ENCODE measurements at places on chromosomes 3 and 15.

DNA sequence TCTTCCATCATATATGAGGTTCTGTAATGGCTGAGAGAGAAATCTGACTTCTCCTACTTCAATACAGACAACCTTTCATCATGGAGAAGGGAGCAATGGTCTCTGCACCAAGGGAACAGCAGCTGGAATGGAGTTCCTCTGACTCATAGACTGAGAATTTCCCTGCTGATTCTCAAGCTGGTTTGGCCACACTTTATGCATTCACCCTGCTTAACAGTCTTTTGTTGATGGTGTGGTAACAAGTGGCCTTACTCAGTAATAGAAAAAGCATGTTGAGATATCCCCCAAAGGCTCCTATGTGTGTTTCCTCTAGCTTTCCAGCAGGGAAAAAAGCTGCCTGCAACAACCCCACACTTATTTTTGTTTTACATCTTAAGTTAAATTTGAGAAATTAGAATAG, 138.1 kb downstream of the GREM1 start:
- DNase-seq: no peak

DNA sequence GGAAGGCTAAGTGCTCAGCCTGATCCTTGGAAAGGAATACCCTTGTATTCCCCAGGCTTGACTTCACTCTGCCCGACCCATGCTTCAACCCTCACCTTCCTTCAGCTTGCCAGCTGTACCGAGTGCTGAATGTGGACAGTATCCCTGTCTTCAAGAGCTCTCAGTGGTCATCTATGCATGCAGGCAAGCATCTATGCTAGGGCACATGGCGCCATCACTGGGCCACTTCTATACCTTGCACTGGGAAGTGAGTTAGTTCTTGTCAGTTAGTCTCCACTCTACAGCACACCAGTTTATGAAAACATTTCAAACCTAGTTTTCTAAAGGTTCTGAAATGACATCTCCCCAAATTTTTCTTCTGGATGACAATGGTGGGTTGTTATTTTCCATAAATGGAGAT, 82.0 kb upstream of the MYRIP start:
- DNase-seq: no peak

- peak; percentile 31 for DNase-seq
Measured at GRCh38 chr3:107753494-107753893, 230.7 kb downstream of the BBX start.

DNA sequence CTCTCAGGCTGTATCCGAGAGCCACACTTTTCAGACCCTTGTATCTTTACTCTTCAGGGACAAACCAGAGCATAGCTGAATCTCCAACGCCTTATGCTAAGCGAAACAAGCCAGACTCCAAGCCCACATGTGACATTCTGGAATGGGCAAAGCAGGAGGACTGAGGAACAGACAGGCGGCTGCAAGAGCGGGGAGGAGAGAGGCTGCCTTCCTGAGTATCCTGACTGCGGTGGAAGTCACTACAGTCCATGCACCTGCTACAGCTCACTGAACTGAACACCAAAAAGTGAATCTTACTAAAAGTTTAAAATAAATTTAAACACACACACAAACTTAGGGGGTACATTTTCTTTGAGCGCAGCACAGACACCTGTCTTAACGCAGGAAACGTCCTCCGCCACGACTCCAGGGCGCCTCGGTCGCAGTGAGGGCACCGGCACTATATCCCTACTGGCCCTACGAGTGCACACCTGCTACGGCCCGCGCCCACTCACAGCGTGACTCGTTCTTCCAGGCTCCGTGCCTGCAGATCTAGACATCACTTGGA, 1.4 kb downstream of the CYFIP1 start:
- peak; percentile 3 for DNase-seq

DNA sequence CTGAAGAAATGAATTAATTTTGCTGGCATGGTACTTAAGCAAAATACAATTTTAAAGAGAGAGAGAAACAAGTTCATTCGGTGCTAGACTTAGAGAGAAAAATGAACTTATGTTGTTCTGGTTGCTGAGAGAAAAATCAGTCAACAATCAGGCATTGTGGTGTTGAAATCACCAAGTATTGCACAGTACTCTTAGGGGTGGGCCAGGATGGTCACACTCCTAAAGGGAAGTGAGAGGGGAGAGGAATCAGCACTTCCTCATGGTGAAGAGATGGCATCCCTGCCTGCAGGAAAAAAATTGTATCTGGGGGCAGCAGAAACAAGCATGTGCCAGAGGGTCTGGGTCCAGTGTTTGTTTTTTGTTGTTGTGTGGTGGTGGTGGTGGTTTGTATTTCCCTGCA, 7.0 kb upstream of the DMXL2 start:
- DNase-seq: no peak

DNA sequence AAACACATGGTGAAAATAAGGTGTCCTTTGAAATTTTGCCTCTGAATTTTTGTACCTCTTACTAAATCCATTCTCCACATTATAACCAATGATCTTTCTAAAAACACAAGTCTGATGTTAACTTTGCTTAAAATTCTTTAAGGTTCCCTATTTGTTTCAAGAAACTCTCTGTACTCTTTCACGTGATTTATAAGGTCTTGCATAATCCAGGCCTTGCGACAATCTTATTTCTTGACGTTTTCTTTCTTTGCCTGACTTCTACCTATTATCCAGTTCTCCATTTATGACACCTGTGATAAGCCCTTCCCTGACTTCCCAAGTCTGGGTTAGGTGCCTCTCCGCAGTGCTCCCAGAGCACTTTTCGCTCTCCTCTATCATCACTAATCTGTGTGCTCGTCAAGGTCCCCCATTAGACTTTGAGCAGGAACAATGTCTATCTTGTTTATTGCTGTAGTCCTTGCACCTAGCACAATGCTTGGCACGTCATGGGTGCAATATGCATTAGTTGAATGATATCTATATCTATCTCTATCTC, 24.3 kb upstream of the KPNA1 start:
- no peak for DNase-seq

DNA sequence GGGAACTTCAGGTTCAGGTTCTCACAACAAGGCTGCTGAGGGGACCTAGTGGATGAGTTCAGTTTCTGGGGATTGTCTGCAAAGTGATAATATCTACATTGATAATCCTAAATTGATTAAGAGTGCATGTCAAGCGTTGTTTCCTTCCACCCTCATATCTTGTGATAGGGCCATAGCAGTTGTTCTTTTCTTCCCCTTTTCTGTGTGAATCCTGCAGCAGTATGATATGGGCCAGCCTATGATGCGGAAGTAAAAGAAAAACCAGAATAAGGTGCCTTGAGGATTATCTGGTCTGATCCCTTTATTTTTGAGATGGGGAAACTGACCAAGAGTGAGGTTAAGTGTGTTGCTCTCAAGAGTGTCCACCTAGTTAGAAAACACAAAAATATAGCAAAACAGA, 86.2 kb downstream of the MITF start:
- no peak for DNase-seq

DNA sequence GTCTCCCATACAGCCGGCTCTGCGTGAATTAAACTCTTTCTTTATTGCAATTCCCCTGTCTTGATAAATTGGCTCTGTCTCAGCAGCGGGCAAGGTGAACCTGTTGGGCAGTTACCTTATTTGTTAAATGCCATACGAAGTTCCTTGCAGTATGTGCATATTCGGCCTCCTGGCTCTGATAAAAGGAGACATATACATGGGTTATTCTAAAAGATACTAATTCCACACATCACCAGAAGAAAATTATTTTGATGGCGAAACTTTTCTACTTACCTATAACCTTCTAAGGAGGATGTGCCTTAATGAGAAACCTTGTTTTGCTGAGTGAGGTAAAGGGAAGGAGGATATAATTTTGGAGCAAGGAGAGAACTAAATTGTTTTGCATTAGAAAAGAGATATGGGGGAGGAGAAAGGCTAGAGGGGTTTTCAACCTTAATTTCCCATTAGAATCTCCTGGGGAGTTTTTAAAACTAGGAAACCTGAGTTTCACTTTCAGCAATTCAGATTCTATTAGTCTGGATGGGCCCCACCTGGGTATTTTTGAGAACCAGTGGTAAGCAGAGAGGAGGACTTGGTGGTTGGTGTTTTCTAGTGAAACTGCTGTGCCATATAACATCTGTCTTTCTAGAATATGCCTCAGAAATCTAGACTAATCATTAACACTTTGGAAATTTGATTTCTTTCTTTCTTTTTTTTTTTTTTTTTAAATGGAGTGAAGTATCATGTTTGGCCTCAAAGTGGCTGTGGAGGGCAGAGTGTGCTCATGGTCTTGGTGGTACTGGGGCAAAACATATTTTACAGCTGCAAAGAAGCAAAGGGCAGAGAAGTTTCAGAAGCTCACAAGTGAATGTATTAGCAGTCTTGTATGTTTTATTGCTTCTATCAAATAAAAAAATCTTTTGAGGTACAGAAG, 23.0 kb downstream of the NANOGP8 start:
- no peak for DNase-seq

DNA sequence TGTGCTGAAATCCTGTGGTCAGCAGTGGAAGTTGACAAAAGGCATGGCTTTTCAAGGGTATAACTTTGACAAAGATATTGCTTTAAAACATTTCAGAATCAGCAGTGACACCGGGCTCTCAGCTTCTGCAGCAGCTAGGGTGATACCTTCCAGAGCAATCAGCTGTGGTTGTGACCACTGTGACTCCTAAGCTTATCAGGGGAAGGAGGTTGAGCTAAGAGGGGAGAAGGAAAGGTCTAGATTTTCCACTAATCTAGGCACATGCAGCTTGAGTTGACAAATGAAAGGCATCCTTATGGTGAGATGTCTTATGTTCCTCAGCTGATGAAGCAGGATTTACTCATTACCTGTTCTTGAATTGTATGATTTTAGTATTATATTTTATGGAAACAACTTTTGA, 16.3 kb upstream of the LRRFIP2 start:
- DNase-seq: no peak

DNA sequence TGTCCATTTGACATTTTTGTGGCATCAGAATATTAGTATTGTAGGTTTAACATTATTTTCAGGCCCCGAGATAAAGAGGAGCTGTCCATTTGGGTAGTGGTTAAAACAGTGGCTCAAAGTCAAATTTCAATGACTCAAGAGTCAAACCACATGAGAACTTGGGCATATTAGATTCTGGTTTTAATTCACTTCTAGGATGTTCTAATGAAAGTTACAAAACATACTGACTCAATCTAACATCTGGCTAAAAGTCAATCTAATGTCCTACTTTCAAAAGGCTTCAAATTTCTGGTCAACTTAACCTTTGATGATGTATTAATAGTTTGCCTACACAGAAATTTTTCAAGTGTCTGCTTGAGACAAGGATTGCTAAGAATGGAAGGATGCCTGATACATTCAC, 112.4 kb downstream of the ABI3BP start:
- DNase-seq: no peak

DNA sequence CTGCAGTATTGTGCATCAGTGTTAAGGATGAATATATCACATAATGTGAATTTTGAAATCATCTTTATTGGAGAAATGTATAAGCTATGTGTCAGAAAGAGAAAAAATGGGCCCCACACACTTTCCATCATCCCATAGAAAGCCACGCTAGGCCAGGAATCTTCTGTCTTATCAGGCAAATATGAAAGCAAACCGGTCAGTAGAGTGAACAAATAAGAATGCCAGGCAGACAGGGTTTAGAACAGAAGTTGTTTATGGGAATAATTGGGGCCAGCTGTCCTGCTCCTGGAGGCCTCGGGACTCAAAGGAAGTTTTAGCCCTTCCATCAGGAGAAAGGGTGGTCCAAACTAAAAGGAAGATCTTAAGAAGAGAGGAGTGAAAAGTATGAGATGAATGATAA, 39.5 kb downstream of the ZNF280D start:
- no peak for DNase-seq

DNA sequence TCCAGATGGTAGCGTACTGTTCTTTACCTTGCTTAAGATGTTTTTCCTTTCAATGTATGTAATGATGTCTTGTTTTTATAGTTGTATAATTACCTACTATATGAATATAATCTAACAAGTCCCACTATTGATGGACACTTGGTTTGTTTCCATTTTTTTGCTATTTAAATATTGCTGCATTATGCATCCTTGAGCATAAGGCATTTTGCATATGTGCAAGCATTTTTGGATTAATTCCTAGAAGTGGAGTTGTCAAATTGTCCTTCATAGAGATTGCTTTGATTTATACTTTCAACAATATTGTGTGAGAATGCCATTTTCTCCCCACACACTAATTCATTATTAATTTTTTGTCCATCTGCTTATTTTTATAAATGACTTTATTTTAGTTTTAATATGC, 17.7 kb downstream of the TOPAZ1 start:
- DNase-seq: no peak

GRCh38 chr3:22088204-22088603, 337.2 kb upstream of the ZNF385D start:
- no peak for DNase-seq

- DNase-seq: no peak
Measured at GRCh38 chr15:78767331-78767951, 43.8 kb downstream of the ADAMTS7 start.

DNA sequence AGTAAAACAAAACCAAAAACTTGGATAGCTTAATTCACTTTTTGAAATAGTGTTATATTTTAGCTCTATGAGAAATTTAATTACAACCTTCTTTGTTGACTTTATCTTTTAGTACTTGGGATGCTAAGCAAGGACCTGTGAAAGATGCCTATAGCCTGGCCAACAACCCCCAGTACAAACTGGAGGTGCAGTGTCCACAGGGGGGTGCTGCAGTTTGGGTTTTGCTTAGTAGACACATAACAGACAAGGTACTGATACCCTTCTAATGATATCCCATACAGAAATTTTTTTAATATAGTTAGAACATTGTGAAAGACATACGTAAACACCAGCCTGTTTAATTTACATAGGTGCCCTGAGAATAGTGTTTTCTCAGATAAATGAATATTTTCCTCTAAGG, 35.3 kb downstream of the CAPN7 start:
- DNase-seq: peak; percentile 23

- DNase-seq: no peak
Measured at GRCh38 chr3:47984075-47984728, 32.0 kb downstream of the MAP4 start.

GRCh38 chr3:2976212-2976611, 134.0 kb downstream of the IL5RA start:
- no peak for DNase-seq

DNA sequence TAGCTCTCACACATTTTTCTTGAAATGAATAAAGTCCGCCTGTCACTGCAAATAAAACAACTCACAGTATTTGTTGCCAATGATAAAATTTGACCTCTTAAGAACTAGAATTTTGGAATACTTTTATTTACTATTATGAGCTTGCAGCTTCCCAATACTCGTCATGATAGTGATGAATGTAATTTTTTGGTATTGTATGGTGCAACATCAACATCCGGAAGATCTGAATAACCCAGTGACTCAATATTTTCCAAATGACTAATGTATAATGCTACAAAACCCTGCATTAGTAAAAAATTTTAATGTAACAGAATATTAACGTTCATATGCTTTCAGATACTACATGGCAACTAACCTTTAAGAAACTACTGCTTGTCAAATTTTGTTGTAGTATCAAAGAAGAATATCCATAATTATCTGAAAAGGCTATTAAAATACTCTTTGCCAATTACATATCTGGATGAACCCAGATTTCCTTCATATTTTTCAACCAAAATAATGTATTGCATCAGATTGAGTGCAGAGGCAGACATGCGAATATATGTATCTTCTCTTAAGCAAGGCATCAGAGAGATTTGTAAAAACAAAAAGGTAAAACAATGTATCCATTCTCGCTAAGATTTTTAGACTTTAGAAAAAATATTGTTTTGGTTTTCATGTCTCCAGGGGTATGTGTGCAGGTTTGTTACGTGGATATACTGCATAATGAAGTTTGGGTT, 95.3 kb downstream of the IGF2BP2 start:
- DNase-seq: peak; percentile 52
